ENCODE measurements at places on chromosomes 5 and 9.

DNA sequence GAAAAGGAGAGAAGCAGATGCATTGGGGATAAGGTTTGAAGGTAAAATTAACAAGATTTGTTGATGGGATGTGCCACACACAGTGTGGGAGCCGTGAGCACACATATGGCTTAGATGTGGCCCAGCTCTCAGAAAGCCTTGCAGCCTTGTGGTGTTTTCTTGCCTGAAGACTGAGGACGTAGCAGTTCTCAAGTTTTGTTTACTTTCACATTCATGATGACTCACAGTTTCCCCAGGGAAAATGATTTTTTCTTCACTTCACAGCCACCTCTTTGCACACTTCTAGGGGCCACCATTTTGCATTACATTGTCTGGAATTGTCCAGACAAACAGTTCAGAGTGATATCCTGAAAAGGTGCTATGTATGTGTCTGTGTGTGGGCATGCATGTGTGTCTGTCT is 126.2 kb downstream of the BASP1 start:
- no peak for DNase-seq

- no peak for DNase-seq
Measured at GRCh38 chr5:125149527-125149926, 403.1 kb upstream of the ZNF608 start.

GRCh38 chr9:109520475-109521132 is 22.5 kb upstream of the PTPN3 start:
- DNase-seq = no peak

DNA sequence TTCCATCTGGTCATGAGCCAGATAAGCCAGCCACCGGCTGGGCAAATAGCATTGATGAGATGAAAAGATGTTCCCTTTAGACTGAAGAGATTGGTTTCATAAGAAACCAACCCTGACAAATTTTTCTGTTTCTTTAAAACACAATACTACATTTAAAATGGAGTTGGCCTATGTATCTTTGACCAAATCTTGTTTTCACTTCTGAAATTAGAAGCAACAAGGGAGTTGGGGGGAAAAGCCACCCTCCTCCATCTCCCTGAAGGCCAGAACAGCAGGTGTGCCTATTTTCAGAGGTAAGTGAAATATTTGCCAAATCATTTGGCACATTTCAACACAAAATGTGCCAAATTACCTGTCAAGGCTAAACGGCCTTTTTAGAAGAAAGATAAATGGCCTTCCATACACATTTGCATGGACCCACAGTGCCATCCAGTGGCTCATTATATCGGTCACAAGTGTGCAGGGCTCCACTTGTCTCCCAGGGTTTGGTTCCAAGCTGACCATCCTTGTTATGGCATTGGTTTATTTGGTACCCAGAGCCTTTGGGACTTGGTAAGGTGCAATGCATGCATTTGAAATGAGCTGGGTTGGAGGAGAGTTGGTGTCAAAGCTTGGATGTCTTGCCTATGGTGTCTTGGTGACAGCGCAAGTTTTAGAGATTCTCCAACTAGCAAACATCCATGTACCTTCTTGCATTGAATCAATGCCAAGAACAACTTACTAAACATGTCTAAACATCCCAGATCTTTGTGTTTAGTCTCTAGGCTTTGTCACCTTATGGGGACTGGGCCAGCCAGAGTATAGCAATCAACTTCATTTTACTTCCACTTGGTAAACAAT is 372.0 kb upstream of the KIF2A start:
- DNase-seq = no peak
